T-helper 1 cell (primary cell): ENCODE measurements at places on chromosomes 4 and X.

DNA sequence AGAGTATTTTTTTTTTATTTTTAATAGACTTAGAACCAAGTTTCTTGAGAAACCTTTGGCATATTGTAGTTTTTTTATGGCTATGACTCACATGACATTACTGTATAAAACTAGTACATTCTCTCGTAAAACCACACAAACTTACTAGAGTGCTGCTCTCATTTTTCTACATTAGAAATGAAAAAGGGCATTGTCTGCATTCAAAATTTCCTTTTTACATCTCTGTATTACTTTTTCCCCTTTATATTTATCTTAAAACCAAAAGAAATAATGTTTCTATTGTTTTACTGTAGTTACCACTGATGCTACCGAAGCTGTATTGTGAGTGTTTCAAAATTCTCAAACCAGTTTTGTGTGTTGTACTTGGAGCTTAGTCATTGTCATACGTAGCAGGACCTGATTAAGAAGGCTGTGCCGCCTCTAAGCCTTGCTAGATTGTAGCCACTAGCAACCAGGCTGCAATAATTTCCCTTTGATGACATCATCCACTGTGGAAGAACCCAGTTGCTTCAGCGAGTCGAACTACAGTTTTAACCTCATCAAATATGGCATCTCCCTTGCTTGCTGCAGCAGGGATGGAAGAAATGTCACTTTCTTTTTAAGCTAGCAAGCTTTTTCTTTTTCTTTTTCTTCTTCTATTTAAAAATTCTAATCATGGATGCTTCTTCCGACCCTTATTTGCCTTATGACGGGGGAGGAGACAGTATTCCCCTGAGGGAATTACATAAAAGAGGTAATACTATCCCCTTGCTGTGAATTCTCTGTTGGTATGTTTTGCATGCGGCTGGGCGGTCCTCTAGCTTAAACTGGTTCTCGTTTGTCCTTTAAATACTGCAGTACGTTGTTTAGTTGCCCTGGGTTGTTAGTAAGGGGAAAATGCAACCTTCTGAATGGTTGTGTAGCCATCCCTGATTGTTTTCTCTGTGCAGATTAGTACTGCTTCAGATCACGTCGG is 39.6 kb downstream of the CLCN3 start:
- DNase-seq: peak; percentile 12

DNA sequence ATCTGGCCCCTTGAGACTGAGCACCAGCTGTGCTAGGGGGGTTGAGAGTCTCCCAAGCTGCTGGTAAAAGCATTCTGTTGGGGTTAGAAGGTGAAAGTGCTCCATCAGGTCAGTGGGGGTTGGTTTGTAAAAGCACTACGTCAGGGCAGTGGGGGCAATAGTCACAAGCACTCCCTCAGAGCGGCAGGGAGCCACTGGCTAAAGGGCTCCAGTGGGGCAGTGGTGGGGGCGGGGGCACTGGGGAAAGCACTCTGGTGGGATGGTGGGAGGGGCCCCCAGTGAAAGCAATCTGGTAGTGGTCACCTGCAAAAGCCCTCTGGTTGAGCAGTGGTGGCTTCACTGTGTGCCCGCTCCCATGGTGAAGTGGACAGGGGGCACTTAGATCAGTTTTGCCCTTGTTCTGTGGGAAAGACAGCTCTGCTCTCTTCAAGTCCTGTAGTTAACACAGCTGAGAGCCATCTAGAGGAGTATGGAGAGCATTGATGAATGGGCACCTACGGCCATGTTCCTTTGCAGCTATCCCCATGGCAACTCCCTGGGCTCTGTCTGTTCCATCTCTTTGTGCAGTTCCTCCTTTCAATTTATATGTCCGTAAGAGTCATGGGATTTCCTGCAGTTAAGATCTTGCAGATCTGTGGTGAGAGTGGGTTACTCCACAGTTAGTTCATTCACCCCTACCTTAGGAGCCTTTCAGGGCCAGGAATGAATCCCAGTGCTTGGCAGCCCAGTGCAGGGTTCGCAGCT is 106.4 kb downstream of the SH3BGRL start:
- DNase-seq: no peak

- no peak for DNase-seq
Observed at GRCh38 chrX:134537179-134537955, 77.4 kb downstream of the HPRT1 start.

GRCh38 chrX:18255059-18255458 is 34.4 kb upstream of the BEND2 start:
- DNase-seq: no peak

- no peak for DNase-seq
Observed at GRCh38 chrX:75361788-75362187, 87.9 kb downstream of the UPRT start.

DNA sequence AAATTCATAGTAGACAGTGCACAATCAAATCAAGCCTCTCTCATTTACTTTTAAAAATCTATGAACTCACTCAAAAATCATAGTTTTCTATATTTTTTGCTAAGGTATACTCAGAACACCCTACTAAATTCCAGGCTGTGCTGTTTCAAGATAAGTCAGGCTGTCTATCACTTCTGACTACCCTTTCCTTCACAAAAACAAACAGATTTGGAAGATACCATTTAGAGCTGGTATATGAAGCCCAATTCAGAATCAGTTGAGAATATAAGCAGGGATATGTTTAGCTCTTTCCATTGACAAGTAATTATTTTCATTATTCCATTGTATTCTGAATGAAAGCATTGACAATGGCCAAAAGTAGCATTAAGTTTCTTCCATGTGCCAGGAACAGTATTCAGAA is 53.1 kb downstream of the CXCL1 start:
- no peak for DNase-seq

GRCh38 chrX:16212436-16212835 is 45.2 kb downstream of the MAGEB17 start:
- no peak for DNase-seq

GRCh38 chr4:66357316-66357715 is 687.0 kb upstream of the EPHA5 start:
- DNase-seq: no peak

DNA sequence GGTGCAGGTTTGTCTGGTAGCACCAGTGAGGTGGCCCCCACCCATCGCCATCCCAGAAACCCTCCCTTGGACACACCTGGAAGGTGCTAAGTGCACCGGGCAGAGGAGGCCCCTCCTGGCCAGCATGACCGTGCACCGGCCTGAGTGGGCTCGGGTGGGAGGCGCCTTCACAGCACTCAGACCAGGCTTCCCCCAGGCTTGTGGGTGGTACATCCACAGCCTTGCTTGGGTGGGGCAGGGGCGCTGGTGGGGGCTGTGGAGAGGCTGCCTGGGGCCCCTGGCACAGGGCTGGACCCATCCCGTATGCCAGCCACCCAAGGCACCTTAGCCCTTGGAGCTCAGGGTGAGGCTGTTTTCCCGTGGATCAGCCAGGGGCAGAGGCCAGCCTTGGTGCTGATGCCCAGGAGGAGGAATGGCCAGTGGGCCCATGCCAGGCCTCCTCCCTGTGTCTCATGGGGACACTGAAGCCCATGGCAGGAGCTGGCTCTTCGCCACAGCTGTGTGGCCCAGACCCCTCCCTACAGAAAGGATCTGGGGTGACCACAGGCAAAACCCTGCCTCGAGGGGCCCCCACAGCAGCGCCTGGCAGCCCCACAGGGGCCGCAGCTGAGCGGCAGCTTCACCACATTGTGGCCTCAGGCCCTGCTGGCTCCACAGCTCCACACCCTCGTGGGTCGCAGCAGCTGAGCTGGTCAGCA is 21.4 kb downstream of the NKX1-1 start:
- peak; percentile 4 for DNase-seq

- no peak for DNase-seq
Observed at GRCh38 chr4:83692028-83692427, 156.1 kb downstream of the GPAT3 start.

DNA sequence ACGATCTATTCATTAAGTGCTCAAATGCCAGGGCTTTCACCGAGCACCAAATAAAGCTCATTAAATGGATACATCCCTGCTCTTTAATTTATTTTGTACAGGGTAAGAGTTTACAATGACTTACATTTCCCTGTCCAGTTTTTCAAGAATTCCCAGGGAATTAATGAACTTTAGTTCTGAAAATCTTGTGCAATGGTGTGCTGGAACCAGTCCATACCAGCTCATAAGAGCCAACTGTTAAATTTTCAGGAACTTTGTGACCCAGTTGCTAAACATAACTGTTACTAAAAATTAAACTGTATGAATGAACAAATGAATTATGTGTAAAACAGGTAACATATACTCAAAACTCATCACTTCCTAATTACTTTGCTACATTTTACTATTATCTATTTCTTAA is 191.7 kb upstream of the RASGEF1B start:
- DNase-seq: no peak

DNA sequence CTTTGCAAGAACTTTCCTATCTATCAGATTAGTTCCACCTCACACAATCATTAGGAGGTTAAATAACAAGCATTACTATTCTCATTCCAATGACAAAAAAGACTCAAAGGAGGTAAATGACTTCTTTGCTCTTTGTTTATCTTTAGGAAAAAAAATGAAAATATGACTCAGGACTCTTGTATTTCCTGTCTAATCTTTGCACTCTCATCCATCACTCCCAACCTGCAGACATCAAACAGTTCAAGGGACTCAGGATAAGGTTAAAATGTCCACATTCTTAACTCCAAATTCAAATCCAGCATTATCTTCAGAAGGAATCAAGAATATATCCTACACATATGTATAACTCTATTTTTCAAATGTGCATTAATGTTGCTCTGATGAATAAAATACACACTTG is 139.6 kb downstream of the UNC5C start:
- no peak for DNase-seq

DNA sequence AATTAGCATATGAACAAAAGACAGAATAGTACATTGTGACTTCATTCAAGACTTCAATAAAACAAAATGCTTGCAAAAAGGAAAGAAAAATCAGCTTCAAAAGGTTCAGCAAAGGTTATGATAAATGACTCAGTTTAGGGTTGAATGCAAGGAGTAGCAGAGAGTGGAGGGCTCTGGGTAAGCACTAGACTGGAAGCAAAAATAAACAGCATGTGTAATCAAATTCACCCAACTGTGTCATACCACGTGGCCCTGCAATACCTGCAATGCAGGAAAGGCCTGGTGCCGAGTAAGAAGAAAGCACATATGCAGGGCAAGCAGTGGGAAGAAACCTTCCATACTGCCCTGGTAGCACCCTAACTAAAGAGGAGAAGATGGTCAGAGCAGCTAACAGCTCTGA is 88.7 kb downstream of the ATP11C start:
- DNase-seq: no peak

DNA sequence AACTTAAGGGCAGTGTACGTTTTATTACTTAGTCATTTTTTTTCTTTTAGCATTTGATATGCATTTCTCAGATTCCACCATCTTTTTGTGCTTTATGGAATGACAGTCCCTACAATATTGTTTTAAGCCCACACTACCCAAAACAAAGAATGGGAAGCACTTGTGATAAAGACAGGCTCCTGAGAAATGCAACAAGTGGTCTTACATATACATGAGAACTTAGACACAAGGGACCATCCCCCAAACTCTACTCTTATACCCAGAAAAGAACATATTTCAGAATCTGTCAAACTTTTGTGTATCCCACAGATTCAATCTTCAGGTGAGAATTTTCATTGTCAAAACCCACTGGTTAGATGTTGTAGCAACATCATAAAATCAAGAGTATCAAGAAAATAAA is 491.1 kb downstream of the AFF2 start:
- no peak for DNase-seq

GRCh38 chr4:181020456-181020855 is 1222.7 kb upstream of the TENM3 start:
- no peak for DNase-seq

- DNase-seq: peak; percentile 84
Observed at GRCh38 chrX:11758400-11759171, 549 bp downstream of the MSL3 start.

DNA sequence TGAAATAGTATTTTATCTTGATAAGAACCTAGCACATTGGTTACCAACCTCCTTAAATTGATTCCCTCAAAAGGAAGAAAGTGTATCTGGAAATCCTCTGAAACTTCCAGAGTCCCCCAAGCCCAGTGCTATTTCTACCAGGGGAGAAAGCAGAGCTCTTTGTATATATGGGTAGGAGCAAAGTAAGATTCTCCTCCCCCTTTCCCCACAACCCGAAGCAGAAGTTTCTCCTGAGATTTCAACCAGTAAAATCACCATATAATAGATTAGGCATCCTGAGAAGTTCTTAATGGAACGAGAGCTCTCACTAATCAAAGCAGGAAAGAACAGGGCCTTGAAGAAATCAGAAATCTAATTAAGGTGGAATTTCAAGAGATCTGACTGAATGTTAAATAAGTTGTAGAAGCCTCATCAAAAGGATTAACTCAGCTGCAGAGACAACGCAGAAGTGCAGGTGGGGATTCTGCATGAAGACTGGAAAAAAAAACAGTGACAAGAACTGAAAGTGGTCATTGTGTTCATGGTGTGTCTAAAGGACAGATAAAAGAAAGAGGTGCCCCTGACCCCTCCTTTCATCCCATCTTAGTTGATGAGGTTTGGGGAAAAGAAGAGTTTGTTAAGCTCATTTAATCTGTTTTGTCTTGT is 39.1 kb downstream of the VSIG4 start:
- DNase-seq: no peak

DNA sequence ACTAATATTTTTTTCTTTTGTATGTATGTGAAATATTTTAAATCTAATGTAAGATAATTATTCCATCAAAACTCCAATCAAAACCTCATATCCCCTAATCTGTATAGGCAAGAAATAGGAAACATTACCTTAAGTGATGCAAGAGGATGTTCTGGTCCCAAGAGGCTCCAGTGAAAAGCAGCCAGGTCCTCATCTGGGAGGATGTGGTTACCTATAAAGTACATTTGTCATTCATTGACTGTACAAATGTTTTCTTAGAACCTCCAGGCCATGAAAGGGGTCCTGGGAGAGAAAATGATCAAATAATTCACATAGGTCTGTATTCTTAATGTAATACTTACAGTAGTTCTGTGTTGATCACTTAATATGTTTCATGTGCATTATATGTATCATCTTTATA is 25.5 kb downstream of the FAM120C start:
- no peak for DNase-seq

DNA sequence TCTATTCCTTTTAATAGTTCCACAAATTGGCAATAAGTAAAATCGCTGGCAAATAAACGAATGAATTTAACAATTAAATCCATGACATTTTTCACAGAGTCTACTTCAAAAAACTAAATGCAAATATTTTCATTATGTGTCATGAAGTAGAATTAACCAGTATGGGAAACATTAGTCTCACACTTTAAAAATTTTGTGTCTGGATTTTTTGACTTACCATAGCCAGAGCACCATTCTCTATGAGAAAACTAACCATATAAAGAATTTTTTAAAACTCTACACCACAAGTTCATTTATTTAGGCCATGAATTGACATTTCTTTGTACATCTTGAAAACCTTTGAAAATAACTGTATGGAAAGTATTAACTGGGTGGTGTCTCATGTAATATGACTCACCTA is 41.2 kb downstream of the PRDM5 start:
- no peak for DNase-seq

GRCh38 chrX:80808881-80809411 is 731 bp downstream of the BRWD3 start:
- DNase-seq: peak; percentile 26

DNA sequence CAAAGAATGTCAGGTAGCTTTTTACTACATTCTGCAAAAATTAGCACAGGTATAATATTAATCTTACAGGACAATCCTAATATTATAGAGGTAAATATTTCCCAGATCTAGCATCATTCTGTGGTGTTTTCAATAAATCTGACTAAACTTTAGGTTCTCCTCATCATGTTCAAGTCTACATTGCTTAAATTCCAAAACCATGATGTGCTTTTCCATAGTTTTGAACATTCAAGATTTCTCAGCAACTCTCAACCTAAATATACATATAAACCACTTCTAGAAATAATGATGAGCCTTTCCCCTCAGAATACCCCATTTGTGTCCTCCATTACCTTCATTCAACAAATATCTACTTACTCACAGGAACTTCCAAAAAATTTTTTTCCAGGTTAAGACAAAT is 23.1 kb downstream of the EIF4E start:
- no peak for DNase-seq
